Activated T-cell treated with anti-CD3 and anti-CD28 coated beads for 24 hours (primary cell): ENCODE measurements at places on chromosomes 3 and 15.
A peak's percentile ranks its signal among the peaks of the same experiment; 100 is the strongest.

GRCh38 chr3:86788371-86788770 lies 202.6 kb downstream of the VGLL3 start:
- no peak for DNase-seq

- no peak for DNase-seq
Observed at GRCh38 chr3:106725566-106725965, 651.7 kb upstream of the CCDC54 start.

GRCh38 chr15:98289747-98290146 lies 329.2 kb downstream of the ARRDC4 start:
- no peak for DNase-seq

GRCh38 chr3:191094057-191094845 lies 104.8 kb upstream of the OSTN start:
- no peak for DNase-seq

GRCh38 chr3:146280864-146281263 lies 30.0 kb upstream of the PLSCR4 start:
- DNase-seq, result no peak

- DNase-seq, result no peak
Observed at GRCh38 chr3:113507501-113508067, 7.4 kb downstream of the SPICE1 start.

GRCh38 chr3:115922681-115923347 lies 299.5 kb downstream of the GAP43 start:
- DNase-seq, result no peak

DNA sequence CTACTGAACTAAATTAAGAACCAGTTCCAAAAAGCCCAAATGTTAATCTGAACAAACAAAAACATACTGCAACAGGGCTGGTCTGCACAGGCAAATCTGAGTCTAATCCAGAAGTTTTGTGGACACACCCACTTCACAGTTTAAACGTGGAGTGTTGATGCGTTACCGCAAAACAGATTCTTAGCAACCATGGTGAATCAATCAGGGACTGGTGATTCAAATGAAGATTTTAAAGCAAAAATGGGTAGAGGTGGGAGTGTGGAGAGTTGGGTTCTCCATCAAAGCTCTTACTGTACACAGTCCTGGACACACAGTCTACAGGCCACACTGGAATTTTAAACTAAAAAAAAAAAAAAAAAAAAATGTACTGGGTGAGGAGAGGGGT lies 5.2 kb downstream of the ANXA2 start:
- peak; percentile 35 for DNase-seq

- DNase-seq, result no peak
Observed at GRCh38 chr3:114093596-114093995, 37.1 kb downstream of the QTRT2 start.

DNA sequence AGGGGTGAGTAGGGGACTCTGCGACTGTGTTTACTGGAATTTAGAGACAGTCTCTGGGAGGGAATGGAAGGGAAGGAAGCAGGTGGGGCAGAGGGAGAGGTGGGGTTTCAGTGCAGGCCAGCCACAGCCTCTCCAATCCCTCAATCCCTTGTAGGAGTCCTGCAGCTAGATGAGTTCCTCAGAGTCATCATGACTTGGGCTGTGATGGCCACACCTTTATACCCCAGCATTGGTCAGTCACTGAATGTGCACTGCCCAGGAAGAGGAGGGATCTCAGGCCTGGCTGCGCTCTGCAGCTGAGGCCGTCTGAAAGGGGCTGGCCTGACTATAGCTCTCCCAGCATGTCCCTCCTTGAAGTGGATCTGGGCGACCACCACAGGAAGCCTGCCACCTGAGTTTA lies 67.3 kb upstream of the GLCE start:
- no peak for DNase-seq

- DNase-seq, result no peak
Observed at GRCh38 chr3:58521917-58522631, 14.9 kb downstream of the ACOX2 start.

GRCh38 chr15:78321041-78321570 lies 19.0 kb upstream of the CRABP1 start:
- DNase-seq, result no peak
